ENCODE measurements at places on chromosomes 2 and 18.

GRCh38 chr2:202201220-202202160 is 36.9 kb downstream of the SUMO1 start:
- DNase-seq: no peak

DNA sequence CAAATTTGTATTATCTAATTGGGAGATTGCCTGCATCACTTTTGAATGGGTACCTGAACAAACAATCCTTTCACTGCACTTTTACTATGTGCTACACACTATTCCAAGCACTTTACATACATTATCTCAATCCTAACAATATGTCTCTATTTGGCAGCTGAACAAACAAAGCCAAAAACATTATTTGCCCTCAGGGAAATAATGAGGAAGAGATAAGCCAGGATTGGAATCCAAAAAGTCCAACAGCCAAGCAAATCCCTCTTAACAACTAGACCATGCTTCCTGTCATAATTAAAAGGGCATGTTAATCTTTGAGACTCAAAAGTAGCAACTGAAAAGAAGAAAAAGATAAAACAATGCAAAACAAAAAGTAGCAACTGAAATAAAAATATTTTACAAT is 32.1 kb downstream of the RPRD1A start:
- DNase-seq: no peak

GRCh38 chr2:37985333-37985732 is 60.2 kb downstream of the RMDN2 start:
- DNase-seq: no peak

GRCh38 chr2:158495175-158495574 is 38.4 kb downstream of the PKP4 start:
- DNase-seq: no peak

DNA sequence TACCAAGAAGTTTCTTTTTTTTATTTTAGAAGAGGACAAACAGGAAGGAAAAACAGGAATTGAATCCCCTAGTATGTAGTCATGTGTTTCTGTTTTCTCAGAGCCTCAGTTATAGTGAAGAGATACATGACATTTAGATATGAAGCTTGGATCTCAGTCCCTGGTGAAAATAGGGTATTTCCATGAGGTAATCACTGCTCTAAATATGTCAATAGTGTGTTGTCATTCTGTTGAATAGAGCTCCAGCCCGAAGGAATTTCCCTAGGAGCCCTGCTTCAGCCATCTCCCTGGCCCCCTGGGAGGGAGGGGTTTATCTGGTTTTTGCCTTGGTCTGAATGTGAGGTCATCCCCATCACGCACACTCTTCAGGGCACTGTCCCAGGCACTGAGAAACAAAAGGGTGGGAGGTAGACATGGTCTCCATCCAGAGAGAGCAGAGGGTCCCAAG is 47.1 kb upstream of the REL start:
- no peak for DNase-seq

DNA sequence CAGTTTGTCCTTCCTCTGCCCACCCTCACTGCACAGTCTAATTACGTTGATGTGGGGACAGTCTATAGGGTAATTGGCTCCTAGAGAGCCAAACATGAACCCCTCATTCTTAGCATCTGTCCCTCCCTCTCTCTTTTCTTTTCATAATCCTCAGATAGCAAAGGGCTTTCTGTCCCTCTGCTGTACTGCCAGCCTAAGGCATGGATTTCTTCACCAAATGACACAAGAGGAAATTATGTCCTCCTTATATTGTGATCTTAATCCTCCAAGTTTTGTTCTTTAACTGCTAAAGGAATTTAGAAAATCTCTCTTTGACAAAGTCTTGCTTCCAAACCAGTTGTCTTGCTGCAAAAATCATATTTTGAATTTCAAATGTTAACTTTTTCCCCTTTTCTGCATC is 18.5 kb downstream of the ANTXR1 start:
- no peak for DNase-seq

DNA sequence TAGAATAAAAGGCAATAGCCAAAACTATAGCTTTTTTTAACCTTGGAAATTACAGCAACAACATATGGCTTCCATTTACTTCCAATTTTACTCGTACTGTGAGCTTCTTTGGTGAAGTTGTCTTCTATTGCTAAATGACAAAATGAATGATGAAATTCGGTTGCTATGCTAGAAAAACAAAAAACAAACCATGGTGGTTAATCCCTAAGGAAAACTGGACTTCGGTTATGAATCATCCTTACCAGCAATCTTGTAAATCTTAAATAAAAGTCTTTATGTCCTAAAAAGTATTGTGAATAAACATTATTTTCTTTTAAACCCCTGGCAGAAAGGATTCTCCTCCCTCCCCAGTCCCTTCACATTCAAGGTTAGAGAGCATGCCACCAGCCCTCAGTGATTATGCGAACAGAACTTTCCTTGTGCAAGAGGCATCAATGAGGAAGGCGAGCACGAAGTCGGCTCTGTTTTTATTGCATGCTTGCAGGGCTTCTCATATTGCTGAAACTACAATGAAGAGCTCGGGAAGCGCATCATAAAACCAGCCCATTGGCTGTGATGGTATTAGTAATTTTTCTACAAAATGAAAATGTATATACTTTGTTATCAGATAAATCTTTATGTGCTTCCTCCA is 62.9 kb downstream of the ZNF521 start:
- DNase-seq: no peak

GRCh38 chr18:11316546-11316945 is 167.2 kb upstream of the PIEZO2 start:
- no peak for DNase-seq

DNA sequence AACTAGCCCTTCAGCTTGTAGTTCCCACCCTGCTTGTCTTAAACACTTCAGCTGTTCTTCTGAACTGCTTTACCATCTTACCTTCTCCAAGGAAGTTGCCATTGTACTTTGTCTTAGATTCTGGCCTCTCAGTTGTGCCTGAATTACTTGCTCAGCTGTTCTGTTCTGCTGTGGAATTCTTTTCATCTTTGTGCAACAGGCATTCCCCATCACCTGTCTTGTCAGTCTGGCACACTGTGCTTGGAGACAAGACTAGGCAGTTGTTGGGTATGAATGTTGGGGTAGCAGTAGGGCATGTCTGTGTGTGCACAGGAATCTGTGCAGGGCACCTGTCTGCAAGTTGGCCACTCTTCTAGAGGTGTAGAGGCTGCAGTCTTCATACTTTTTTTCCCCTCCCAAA is 38.7 kb downstream of the PHLPP1 start:
- no peak for DNase-seq

DNA sequence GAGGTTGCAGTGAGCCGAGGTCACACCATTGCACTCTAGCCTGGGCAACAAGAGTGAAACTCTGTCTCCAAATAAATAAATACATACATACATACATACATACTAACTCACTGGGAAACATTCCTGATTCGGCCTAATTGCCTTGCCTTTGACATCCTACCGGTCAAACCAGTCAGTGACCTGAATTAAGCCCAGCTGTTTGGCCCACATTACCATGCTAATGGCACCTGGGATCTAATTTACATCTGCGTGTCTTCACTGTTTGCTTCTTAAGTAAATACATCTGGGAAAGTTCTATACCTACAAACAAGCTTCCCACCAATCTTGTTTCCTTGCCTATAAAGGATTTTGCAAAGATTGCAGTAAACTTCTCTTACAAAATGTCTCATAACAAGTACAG is 230.2 kb upstream of the ZC3H15 start:
- no peak for DNase-seq
